ENCODE measurements at places on chromosomes 12 and 14. TPM values are rescaled to one million over a fixed set of nuclear protein-coding genes. Genes with fewer than 3 reads are reported as not detected.

DNA sequence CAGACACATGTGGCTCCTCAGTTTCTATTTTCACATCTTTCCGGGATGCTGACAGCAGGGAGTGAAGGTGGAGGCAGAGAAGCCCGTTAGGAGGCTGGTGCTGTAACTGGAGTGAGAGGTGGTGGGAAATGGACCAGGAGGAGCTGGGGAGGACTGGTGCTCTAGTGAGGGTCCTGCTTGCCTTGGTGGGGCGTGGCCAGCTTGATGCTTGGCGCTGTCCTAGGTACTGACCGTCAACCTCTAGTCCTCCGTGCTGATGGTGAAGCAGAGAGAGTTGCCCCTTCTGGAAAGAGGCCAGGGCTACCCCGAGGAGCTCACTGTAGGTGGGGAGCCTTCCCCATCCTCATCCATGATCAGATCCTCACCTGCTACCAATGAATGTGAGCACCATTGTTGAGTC lies 1.4 kb downstream of the TRMT61A start:
- DNase-seq = no peak
- H3K36me3 ChIP-seq = no peaks in the 10 kb centered on the region
- H3K4me1 ChIP-seq = peaks cover 39% of the 10 kb centered on the region
- no peak overlapping the region for H3K27ac ChIP-seq
- H3K4me3 ChIP-seq = no peak overlapping the region

GRCh38 chr12:115464111-115464581 lies 780.2 kb upstream of the TBX3 start:
- no peak overlapping the region for H3K27ac ChIP-seq
- H3K4me1 ChIP-seq = no peaks in the 10 kb centered on the region
- no peaks in the 10 kb centered on the region for H3K36me3 ChIP-seq
- no peak for DNase-seq

GRCh38 chr12:102745971-102746600 lies 171.0 kb downstream of the PAH start:
- H3K4me1 ChIP-seq = peaks cover 6% of the 10 kb centered on the region
- no peaks in the 10 kb centered on the region for H3K36me3 ChIP-seq
- no peaks in the 10 kb centered on the region for H3K27me3 ChIP-seq
- H3K27ac ChIP-seq = peak overlapping the region; percentile 31

DNA sequence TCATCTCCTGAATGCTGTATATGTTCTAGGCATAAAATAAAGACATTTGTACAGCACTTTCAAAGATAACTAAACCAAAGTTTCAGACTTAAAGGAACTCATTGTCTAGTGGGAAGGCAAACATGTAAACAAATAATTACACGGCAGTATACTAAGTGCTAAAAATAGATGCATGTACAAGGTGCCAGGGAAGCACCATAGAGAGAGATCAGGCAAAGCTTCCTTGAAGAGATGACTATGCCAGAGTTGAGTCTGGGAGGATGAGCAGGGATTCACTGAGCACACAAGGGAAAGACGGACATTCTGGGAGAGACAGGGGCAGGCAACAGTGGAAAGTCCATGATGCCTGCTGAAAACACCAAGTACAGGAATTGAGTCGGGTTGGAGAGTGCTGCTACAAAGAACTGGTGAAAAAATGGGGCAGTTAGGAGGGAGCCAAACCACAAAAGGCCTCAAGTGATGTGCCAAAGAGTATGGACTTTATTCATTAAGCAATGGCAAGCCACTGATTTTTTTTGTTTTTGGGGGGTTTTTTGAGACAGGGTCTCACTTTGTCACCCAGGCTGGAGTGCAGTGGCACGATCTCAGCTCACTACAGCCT lies 26.8 kb downstream of the ANKS1B start:
- no peaks in the 10 kb centered on the region for H3K36me3 ChIP-seq
- no peaks in the 10 kb centered on the region for H3K27me3 ChIP-seq
- H3K4me3 ChIP-seq = no peak overlapping the region

GRCh38 chr14:29671034-29671433 lies 256.6 kb downstream of the PRKD1 start:
- H3K4me3 ChIP-seq = no peak overlapping the region
- H3K27ac ChIP-seq = no peak overlapping the region
- DNase-seq = no peak
- no peaks in the 10 kb centered on the region for H3K36me3 ChIP-seq
- no peaks in the 10 kb centered on the region for H3K27me3 ChIP-seq

DNA sequence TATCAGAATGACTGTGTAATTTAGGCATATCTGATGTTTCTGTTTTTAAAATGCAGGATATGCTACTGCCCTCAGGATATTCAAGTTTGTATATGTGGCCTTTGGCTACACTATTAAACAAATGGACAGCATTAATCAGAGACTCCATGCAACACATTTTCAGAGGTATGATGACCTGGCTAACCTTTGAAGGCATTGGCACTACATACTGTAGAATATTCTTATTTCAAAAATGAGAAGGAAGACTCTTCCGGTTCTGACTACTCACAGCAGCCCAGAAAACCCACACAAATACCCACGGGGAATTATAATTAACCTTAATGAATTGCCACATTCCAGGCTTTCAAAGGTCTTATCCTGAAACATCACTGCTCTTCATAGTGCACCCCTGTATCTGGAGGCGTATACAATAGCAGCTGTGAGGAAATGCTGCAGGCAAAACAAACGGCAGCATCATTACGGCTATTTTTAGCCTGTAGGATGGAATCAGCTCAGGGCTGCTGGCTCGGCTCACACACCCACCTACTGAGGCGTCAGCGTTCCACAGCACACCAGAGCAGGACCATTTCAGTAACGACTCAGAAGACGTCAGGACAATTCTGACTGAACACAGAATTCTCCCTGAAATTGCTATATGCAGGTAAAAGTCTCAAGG lies 648.5 kb downstream of the RPS29 start:
- no peaks in the 10 kb centered on the region for H3K27me3 ChIP-seq
- no peaks in the 10 kb centered on the region for H3K36me3 ChIP-seq
- H3K4me3 ChIP-seq = no peak overlapping the region
- no peak overlapping the region for H3K27ac ChIP-seq
- H3K4me1 ChIP-seq = no peaks in the 10 kb centered on the region
- DNase-seq = no peak

- H3K4me1 ChIP-seq = no peaks in the 10 kb centered on the region
- no peak overlapping the region for H3K27ac ChIP-seq
- H3K36me3 ChIP-seq = no peaks in the 10 kb centered on the region
- DNase-seq = no peak
These were observed 541.6 kb upstream of the FLRT2 start for GRCh38 chr14:84988357-84988756.

- no peaks in the 10 kb centered on the region for H3K27me3 ChIP-seq
- H3K4me1 ChIP-seq = no peaks in the 10 kb centered on the region
- no peaks in the 10 kb centered on the region for H3K36me3 ChIP-seq
These were observed 140.1 kb downstream of the ATP23 start for GRCh38 chr12:58081488-58081887.

GRCh38 chr14:68685419-68686204 lies 107.3 kb downstream of the ZFP36L1 start:
- peaks cover 23% of the 10 kb centered on the region for H3K4me1 ChIP-seq
- DNase-seq = peak; percentile 18
- no peak overlapping the region for H3K4me3 ChIP-seq
- H3K27ac ChIP-seq = peak overlapping the region; percentile 57
- H3K36me3 ChIP-seq = no peaks in the 10 kb centered on the region

- H3K4me1 ChIP-seq = no peaks in the 10 kb centered on the region
- H3K27ac ChIP-seq = no peak overlapping the region
- H3K36me3 ChIP-seq = no peaks in the 10 kb centered on the region
- no peak for DNase-seq
- no peaks in the 10 kb centered on the region for H3K27me3 ChIP-seq
These were observed 23.1 kb downstream of the GARIN6 start for GRCh38 chr12:99670635-99671034.

GRCh38 chr14:44035707-44036106 lies 471.4 kb downstream of the FSCB start:
- no peaks in the 10 kb centered on the region for H3K36me3 ChIP-seq
- no peaks in the 10 kb centered on the region for H3K27me3 ChIP-seq
- H3K4me1 ChIP-seq = no peaks in the 10 kb centered on the region
- DNase-seq = no peak
- H3K27ac ChIP-seq = no peak overlapping the region

DNA sequence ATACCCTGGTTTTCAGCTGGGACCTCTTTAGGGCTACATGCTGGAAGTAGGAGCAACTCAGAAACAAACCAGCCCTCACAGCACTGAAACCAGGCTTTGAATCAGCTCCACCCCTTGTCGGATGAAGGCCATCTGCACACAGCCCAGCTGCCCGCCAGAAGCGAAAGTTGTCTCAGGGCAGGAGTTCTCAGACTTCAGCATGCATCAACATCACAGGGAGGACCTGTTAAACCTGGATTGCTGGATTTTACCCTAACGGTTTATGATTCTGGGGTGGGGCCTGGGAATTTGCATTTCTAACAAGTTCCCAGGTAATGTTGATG lies 10.9 kb downstream of the SYNDIG1L start:
- no peaks in the 10 kb centered on the region for H3K4me1 ChIP-seq
- H3K27ac ChIP-seq = no peak overlapping the region
- no peaks in the 10 kb centered on the region for H3K36me3 ChIP-seq
- DNase-seq = no peak

DNA sequence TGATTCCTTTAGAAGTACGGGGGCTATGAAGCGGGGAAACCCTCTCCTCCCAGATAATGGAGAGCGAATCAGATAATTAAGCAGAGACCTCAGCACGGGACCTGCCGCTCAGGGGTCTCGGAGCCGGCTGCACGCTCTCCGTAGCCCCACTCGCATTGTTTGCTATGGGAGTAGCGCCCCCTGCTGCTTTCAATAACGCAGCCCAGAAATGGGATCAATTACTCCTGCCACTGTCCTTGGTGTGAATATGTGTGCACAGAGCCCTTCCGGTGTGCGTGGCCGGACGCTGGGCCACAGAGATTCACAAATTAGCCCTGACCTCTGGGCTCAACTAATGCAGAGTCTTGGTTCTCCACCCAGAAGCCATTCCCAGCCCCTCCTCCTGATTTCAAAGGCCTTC lies 76.4 kb upstream of the TMEM132C start:
- H3K27ac ChIP-seq = no peak overlapping the region
- no peaks in the 10 kb centered on the region for H3K4me1 ChIP-seq
- H3K4me3 ChIP-seq = no peak overlapping the region
- no peaks in the 10 kb centered on the region for H3K27me3 ChIP-seq
- no peaks in the 10 kb centered on the region for H3K36me3 ChIP-seq
- DNase-seq = no peak

GRCh38 chr12:67710582-67710981 lies 62.0 kb downstream of the DYRK2 start:
- H3K36me3 ChIP-seq = no peaks in the 10 kb centered on the region
- DNase-seq = no peak
- H3K4me3 ChIP-seq = no peak overlapping the region
- no peak overlapping the region for H3K27ac ChIP-seq

- H3K27me3 ChIP-seq = no peaks in the 10 kb centered on the region
- H3K36me3 ChIP-seq = no peaks in the 10 kb centered on the region
- H3K27ac ChIP-seq = no peak overlapping the region
These were observed 993.9 kb downstream of the GALC start for GRCh38 chr14:86999036-86999435.

- no peaks in the 10 kb centered on the region for H3K36me3 ChIP-seq
- no peak overlapping the region for H3K4me3 ChIP-seq
- no peak for DNase-seq
These were observed 244.0 kb downstream of the SNAPC1 start for GRCh38 chr14:62006116-62006731.

- DNase-seq = no peak
- H3K27ac ChIP-seq = no peak overlapping the region
- no peaks in the 10 kb centered on the region for H3K36me3 ChIP-seq
- no peak overlapping the region for H3K4me3 ChIP-seq
- H3K4me1 ChIP-seq = no peaks in the 10 kb centered on the region
These were observed 71.0 kb downstream of the SLC25A47 start for GRCh38 chr14:100393906-100394732.

DNA sequence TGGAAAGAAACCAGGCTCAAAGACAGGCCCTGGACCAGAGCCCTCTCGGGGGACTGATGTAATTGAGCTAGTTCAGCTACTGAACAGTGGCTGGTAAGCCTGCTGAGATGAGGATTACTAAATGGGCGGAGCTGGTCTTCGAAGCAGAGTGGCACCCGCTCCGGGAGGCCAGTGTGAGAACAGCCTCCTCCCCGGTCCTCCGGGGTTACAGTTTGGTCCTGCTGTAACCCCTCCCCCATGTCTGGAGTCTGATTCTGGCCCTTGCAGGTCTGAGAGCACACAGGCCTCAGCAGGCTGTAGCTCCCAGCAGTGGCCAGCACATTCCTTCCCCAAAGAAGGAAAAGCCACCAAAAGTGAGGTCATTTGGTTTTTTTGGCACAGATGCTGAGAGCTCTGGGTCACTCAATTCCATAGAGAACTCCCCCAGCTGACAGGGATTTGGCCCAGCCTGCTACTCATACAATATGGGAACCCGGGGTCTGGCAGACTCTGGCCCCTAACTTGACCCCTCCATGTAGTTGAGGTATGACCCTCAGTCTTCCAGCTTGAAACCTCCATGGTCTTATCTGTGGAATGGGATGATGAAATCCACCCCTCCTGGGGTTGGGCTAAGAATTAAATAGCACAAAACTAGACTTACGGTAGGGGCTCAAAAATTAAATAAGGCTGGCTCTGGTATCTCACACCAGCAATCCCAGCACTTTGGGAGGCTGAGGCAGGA lies 39.0 kb downstream of the ACTN1 start:
- peaks cover 27% of the 10 kb centered on the region for H3K4me1 ChIP-seq
- no peak overlapping the region for H3K4me3 ChIP-seq
- H3K27ac ChIP-seq = peak overlapping the region; percentile 95

DNA sequence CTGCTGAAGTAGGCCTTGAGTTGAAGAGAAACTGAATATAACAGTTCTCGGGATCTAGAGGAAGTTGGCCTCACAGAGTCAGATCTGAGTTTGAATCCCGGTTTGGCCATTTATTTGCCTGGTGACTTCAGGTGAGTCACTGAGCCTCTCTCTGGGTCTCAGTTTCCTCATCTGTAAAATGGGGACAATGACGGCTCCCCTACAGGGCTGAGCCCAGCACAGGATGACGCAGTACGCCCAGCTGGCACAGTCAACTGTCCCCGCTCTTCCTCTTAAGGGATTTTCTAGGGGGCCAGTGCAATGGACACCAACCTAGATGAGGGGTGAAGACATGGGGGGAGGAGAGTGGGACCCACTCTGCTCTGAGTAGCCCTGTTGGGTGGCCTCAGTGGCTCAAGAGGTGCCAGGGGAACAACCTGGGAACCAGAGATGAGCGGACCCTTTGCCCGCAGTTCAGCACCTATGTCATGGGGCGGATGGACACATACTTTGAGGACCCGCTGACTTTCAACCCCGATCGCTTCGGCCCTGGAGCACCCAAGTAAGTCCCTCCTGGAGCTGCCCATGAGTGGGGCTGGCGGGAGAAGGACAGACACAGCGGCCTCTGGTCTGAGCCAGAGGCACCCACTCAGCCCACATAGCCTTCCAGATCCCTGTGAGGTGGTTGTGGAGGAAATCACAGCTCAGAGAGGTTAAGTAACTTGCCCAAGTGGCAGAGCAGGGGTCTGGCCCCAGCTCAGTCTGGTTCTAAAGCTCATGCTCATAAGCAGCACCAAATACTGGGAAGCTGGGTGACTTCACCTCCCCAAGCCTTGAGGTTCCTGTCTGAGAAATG lies 41.1 kb downstream of the CYP46A1 start:
- H3K27me3 ChIP-seq = no peaks in the 10 kb centered on the region
- H3K4me1 ChIP-seq = peaks cover under 1% of the 10 kb centered on the region
- H3K27ac ChIP-seq = no peak overlapping the region
- no peak overlapping the region for H3K4me3 ChIP-seq

GRCh38 chr12:50175716-50176026 lies 8.5 kb upstream of the CERS5 start:
- H3K4me3 ChIP-seq = no peak overlapping the region
- no peaks in the 10 kb centered on the region for H3K27me3 ChIP-seq
- H3K36me3 ChIP-seq = no peaks in the 10 kb centered on the region
- H3K27ac ChIP-seq = no peak overlapping the region
- no peaks in the 10 kb centered on the region for H3K4me1 ChIP-seq
- no peak for DNase-seq

IGF1 gene
- total RNA-seq = 3.6 TPM

EXOC3L4 gene
- total RNA-seq = not detected

DHRS4 gene
- 31.8 TPM for total RNA-seq

MORN3 gene
- 1.9 TPM for total RNA-seq

ISM2 gene
- total RNA-seq = 1.5 TPM
